ENCODE measurements at places on chromosomes 7 and 10.

DNA sequence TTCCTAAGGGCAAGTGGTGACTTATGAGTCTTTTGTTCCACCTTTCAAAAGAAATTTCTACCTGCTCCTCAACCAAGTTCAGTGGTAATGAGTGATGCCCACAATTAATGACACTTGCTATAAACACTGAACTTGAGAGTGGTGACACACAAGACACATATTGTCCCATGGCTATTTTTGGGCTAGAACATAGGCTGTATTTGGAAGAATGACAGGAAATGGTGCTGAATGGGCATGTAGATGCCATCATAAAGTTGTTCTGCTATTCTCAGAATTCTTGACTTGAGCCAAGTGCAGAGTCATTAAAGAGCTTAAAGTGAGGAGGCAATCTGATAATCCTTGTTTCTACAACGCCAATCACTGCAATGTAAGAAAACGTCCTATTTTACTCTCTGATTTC is 313.3 kb downstream of the AGMO start:
- no peak for DNase-seq

- no peak for DNase-seq
These were observed 31.9 kb downstream of the PIP4K2A start for GRCh38 chr10:22682237-22683139.

- DNase-seq, result no peak
These were observed 235.7 kb downstream of the AUTS2 start for GRCh38 chr7:69833964-69834363.

DNA sequence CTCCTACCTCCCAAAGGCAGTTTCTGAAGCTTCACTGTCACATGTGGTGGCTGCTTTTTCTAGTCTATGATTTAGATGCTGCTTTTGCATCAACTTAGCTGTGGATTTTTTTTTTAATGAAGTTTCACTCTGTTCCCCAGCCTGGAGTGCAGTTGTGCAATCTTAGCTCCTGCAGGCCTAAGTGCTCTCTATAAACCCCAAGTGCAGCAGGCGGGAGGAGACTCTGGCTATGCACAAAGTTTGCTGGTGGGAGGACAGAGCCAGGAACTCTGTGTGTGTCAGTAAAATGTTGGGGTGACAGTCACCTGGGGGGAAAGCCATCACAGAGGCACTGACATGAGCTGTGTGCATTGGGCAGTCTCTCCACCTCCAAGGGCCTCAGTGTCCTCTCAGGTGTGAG is 138.8 kb upstream of the FAM20C start:
- no peak for DNase-seq

DNA sequence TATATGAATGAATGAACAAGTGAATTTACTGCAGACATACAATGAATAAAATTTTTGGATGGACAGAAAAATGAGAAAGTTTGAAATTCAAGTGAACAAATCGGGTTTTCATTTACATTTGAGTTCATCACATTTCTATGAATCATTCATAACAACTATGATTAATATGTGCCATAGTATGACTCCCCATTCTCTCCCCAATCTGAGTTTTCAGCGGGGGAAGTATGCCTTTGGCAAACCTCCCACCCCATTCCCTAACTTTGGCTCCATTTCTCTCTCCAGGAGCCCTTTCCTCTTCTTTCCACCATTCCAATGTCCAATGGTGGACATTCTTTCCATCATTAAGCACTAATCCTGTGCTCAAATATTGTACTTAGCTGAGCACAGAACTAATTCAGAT is 96.8 kb upstream of the LSM8 start:
- no peak for DNase-seq

- no peak for DNase-seq
These were observed 101.9 kb upstream of the ARHGAP21 start for GRCh38 chr10:24825551-24825950.

- no peak for DNase-seq
These were observed 328.4 kb downstream of the PHTF2 start for GRCh38 chr7:78127009-78127408.

GRCh38 chr10:112724404-112724991 is 225.5 kb upstream of the TCF7L2 start:
- DNase-seq, result no peak

- DNase-seq, result no peak
These were observed 211.6 kb downstream of the INHBA start for GRCh38 chr7:41491308-41491707.

DNA sequence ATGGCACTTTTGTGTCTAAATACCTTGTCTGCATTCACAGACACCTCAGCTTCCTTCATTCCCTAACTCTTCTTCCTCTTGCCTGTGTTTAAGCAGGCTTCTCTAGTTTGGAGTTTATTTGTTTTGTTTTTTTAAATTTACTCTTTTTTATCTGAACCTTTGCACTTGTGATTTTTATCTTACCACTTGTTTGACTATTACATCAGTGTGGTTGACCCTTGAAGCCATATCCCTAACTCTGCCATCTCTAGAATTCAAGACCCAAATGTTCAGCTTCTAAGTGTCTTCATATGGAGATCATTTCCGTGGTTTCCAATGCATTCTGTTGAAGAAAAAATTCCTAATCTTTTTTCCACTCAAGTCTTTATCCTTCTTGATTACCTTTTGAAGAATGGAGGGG is 233.3 kb downstream of the KIAA1217 start:
- DNase-seq, result no peak

GRCh38 chr7:107230334-107230733 is 61.5 kb downstream of the HBP1 start:
- DNase-seq, result no peak

- no peak for DNase-seq
These were observed 52.1 kb downstream of the TSPAN12 start for GRCh38 chr7:120805636-120806388.

- peak; percentile 58 for DNase-seq
These were observed 37.2 kb downstream of the PRSS2 start for GRCh38 chr7:142807855-142808460.

GRCh38 chr10:12796401-12797160 is 204.9 kb downstream of the CCDC3 start:
- DNase-seq, result no peak

DNA sequence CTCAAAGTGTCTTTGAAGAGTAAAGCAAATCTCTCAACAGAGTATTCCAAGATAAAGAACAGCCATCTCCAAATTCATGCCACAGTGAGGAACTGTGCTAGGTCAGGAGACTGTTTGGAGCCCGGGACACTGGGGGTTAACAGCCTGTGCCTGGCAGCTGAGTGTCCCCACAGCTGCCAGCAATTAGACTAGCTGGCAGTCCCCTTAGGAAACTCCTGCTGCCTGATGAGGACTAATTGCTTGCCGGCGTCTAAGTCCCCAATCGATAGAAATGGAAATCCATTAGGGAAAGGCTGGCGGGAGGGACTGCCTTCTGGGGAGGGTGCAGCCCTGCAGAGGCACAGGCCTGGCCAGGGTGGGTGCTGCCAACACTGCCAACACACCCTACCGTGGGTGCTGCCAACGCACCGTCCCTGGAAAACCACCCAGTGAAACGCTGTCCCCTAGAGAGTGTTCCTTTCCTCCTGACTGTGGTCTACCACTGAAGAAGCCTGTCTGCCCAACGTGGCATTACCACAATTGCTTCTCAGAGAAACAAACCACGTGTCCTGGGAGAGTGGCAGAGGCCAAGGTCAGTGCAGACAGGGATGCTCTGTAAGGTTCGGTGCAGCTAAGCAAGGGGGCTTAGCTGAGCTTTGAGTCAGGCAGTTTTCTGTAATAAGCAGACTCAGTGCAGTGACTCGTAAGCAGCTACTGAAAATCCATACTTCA is 60.8 kb downstream of the XRCC2 start:
- DNase-seq, result no peak

- DNase-seq, result no peak
These were observed 11.2 kb downstream of the SLC13A4 start for GRCh38 chr7:135716677-135717238.

DNA sequence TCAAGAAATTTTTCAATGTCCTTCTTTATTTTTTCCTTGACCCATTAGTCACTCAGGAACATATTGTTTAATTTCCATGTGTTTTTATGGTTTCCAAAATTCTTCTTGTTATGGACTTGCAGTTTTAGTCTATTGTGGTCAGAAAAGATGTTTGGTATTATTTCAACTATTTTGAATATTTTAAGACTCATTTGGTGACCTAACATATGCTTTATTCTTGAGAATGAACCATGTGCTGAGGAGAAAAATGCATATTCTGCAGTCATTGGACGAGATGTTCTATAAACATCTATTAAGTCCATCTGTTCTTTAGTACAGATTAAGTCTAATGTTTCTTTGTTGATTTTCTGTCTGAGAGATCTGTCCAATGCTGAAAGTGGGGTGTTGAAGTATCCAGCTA is 42.3 kb upstream of the MDFIC start:
- DNase-seq, result no peak

- DNase-seq, result no peak
These were observed 110.6 kb upstream of the SAMD8 start for GRCh38 chr10:75000748-75001321.

DNA sequence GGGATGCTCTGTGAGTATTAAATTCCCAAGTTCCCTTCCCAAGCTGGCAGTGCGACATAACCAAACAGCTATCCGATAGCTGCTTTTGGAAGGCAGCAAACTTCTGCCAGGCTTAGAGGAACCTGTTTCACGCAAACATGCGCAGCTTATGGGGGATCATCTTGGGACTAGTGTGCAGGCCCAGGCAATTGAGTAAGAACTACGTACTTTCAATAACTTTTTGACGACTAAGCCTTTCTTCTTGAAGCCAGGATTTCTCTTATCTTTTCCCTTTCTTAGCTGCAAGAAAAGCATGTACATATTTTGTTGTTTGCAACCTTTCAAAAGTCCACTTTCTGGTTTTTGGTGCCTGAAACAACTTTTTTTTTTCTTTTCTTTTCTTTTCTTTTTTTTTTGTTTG is 28.7 kb upstream of the SEPHS1 start:
- DNase-seq, result no peak

DNA sequence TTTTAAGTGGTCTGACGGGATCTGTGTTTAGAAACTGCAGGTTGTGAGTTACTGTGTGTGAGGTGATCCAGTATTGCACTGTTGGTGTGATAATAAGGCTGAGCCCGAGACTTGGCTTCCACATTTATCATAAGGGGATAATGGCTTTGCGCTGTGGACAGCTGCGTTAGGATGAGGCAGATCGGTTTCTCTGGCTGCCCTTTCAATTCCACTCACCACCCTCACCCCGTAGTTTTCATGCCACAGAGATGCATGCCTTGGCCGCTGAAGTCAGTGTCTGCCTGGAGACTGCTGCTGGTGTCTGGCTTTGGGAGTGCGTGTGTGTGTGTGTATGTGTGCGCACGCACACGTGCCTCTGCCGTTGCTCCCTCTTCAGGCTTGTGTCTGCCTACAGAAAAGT is 273.0 kb downstream of the CCDC3 start:
- DNase-seq, result no peak

GRCh38 chr7:37309493-37309892 is 139.2 kb downstream of the ELMO1 start:
- DNase-seq, result no peak

GRCh38 chr7:127954357-127954748 is 76.9 kb downstream of the LRRC4 start:
- DNase-seq, result no peak

DNA sequence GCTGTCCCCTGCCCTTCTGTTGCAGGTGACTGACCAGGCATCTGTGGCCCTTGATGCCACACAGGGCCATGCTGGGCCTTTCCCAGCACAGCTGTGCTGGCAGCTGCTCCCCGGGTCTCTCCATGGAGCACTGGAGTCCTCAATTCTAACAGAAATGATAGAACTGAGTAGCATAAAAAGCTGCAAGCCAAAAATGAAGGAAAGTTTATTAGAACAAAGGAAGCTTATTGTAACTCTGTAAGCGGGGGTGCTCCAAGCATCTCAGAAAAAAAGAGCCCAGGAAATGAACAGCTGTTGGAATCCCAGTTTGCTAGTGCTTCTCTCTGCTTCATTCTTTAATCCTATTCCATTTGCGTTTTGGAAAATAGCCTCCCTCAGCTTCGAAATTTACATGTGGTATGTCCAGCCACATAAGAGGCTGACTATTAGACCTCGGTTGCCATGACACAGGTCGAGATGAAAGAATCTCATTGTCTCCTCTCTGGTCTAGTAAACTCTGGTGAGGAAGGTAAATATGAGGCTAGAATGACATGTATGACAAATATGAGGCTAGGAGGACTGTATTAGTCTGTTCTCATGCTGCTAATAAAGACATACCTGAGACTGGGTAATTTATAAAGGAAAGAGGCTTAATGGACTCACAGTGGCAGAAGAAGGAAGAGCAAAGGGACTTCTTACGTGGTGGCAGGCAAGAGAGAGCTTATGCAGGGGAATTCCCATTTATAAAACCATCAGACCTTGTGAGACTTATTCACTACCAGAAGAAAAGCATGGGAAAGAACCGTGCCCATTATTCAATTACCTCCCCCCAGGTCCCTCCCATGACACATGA is 23.7 kb downstream of the EPDR1 start:
- DNase-seq, result no peak

- DNase-seq, result no peak
These were observed 263.6 kb upstream of the AUTS2 start for GRCh38 chr7:69334701-69335100.

DNA sequence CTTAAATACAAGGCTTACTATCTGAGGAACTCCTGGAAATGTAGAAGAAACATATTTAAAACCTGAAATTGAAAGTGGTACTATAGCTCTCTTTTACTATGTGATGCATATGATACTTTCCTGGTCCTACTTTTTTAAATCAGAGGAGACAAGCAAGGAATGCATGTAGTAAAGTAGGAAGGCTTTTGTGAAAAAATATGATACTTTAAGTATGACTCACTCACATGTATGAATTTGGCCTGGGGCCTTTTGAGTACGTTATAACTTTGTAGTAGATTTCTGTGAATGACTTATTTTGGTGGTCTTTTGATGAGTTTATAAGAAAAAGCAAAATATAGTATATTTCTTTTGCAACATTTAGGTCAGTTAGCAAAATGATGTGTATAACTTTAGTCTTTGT is 53.8 kb downstream of the TAX1BP1 start:
- DNase-seq, result no peak

DNA sequence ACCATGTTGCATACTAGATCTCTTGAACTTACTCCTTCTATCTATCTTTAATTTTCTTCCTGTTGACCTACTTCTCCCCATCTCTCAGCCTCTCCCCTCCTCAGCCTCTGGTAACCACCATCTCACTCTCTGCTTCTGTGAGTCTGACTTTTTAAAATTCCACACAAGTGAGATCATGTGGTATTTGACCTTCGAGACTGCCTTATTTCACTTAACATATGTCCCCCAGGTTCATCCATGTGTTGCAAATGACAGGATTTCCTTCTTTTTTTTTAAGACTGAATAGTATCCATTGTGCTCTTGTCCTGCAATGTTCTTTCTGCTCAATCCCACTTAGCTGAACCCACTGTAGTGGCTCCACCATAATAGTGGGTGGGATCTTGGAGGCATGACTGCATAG is 51.4 kb upstream of the DNAJC1 start:
- DNase-seq, result no peak

- no peak for DNase-seq
These were observed 578.6 kb upstream of the FOXK1 start for GRCh38 chr7:4103352-4104091.
